KBM-7 (cell line): ENCODE measurements at places on chromosomes 12 and 14.
A peak's percentile ranks its signal among the peaks of the same experiment; 100 is the strongest.

- no peak for DNase-seq
These were observed 54.9 kb downstream of the SLC16A7 start for GRCh38 chr12:59650588-59651228.

- no peak for DNase-seq
These were observed 243.1 kb downstream of the C12orf75 start for GRCh38 chr12:105573574-105573973.

GRCh38 chr14:99734406-99735051 is 50.4 kb downstream of the CYP46A1 start:
- no peak for DNase-seq

- no peak for DNase-seq
These were observed 10.4 kb upstream of the ITPK1 start for GRCh38 chr14:93126111-93126510.

- no peak for DNase-seq
These were observed 52.5 kb downstream of the PAX9 start for GRCh38 chr14:36713960-36714703.

DNA sequence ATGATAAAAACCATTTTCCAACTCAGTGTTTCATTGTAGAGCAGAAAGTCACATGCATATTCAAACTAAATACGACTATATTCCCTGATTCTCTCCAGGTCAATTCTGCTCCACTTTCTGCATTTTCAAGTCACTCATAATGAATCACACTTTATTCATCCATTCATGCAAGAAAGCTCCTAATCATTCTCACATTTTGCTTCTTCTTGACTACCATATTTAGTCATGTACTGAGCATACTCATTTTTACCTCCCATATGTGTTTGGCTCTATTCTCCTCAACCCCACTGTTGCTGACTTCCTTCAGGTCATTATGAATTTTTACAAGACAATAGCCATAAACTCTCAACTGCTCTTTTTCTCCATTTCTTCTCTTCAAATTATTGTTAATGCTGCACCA is 43.4 kb upstream of the PIK3C2G start:
- no peak for DNase-seq

GRCh38 chr12:15599266-15600037 is 189.7 kb downstream of the EPS8 start:
- no peak for DNase-seq

DNA sequence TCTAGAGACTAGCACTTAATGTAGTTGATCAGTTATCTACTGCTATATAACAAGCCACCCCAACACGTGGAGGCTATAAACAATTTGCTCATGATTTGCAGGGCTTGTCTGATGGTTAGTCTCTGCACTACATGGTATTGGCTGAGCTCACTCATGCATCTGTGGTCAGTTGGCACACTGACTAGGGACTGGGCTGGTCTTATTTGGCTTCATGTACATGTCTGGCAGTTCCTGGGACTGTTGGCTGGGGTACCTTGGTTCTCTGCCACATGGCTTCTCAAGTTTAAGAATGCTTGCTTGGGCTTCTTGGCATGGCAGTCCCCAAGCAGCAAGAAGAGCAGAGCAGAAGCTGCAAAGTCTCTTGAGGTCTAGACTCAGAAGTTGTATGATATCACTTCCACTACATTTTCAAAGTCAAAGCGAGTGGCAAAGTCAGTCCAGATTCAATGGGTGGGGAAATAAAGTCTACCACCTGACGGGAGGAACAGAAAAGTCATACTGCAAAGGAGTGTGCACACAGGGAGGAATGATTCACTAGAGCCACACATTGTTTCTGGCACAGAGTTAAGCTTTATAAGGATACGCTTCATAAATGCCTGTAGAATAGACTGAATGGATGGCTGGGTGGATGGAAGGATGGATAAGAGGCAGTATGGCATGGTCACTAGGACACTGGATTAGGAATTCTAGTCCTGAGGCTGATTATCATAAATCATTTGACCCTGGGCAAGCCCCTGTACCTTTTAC is 44.8 kb upstream of the PTHLH start:
- no peak for DNase-seq

DNA sequence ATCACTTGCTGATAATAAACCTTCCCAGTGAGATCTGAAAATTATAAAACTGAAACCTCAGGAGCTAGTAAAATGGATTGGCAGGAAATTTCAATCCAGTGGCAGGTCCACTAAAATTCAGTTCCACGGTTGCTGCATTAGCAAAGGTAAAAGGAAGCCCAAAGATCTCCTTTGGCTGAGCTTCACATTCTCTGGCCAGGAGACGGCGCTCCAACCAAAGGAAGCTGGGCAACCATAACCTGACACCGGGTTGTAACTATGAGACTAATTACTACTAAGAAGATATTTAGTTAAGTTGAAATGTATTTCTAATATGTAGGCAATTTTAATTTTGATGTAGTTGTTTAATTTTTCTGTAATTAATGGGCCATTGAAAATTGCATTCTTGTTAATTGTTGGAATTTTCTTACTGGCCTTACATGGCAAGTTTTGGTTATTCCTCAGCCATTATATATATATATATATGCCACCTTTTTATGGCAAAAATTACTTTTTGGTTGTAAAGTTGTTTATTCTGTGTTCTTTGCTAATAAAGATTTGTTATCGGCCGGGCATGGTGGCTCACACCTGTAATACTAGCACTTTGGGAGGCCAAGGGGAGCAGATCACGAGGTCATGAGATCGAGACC is 17.0 kb downstream of the OR8S1 start:
- peak; percentile 59 for DNase-seq

- no peak for DNase-seq
These were observed 7.9 kb downstream of the EMG1 start for GRCh38 chr12:6978611-6979011.

GRCh38 chr14:59306775-59307174 is 118.3 kb downstream of the DAAM1 start:
- no peak for DNase-seq

GRCh38 chr14:21090194-21090939 is 8.1 kb downstream of the ZNF219 start:
- peak; percentile 41 for DNase-seq

GRCh38 chr12:89217472-89217871 is 134.8 kb downstream of the DUSP6 start:
- no peak for DNase-seq

GRCh38 chr12:115646210-115646609 is 631.3 kb downstream of the MED13L start:
- no peak for DNase-seq

DNA sequence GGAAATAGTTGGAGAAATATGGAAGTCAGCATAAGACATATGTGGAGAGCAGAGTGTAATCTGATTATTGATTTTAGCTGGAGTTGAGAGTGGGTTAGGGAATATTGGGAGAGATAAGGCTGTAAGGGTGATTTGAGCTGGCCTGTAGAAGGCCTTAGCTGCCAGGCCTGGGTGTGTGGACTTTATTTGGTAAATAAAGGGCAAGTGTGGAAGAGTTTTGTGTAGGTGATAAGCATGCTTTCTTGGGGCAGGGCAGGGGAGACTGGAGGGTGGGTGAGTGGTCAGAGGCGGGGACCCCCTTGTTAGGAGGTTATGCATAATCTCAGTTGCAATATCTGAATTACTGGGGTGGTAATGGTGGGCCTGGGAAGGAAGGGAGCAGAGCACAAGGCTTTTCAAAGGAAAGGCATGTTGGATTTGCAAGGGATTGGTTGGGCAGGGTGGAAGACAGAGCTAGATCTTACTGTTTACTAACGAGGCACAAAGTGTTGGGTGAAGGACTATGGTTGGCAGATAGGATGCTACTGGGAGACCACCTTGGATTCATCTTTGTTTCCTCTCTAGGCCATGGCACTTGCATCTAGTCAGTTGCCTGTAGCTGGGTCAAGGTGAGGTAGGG is 5.5 kb downstream of the KHNYN start:
- DNase-seq = no peak

GRCh38 chr14:32258336-32258993 is 55.4 kb upstream of the RNU6-8 start:
- peak; percentile 11 for DNase-seq

DNA sequence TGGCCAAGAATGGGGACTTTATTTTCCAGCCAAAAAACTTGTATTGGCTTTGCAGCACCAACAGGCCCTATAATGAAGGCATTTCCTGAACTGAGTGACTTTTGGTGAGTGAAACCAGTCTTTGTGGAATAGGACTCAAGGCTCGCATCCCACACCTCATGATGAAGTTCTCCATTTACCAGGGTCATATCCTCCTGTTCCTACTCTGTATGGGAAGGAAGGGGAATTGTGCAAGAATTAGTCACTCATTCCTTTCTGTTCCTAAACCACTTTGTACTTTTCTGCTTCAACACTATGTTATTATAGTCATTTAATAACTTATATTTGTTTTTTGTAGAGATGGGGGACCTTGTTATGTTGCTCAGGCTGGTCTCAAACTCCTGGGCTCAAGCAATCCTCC is 2.3 kb upstream of the SPATS2 start:
- DNase-seq = no peak

GRCh38 chr12:130049666-130050065 is 112.6 kb upstream of the FZD10 start:
- DNase-seq = no peak

DNA sequence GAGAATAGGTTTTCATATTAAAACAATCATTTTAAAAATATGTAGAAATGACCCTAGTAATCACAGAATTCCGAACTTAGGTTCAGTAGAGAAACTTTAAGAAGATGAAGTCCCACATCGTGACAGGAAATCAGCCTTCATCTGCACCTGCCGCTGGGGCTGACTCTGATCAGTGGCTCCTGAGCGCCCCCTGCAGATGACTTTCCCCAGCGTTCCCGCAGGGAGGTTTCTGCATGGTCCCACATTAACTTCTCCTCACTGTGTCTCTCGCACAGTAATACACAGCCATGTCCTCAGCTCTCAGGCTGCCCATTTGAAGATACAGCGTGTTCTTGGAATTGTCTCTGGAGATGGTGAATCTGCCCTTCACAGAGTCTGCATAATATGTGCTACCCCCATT is 1131.1 kb downstream of the TMEM121 start:
- no peak for DNase-seq

GRCh38 chr14:70755655-70756054 is 53.7 kb downstream of the MAP3K9 start:
- DNase-seq = no peak

- no peak for DNase-seq
These were observed 196.4 kb upstream of the FOXN3 start for GRCh38 chr14:89613260-89614008.

DNA sequence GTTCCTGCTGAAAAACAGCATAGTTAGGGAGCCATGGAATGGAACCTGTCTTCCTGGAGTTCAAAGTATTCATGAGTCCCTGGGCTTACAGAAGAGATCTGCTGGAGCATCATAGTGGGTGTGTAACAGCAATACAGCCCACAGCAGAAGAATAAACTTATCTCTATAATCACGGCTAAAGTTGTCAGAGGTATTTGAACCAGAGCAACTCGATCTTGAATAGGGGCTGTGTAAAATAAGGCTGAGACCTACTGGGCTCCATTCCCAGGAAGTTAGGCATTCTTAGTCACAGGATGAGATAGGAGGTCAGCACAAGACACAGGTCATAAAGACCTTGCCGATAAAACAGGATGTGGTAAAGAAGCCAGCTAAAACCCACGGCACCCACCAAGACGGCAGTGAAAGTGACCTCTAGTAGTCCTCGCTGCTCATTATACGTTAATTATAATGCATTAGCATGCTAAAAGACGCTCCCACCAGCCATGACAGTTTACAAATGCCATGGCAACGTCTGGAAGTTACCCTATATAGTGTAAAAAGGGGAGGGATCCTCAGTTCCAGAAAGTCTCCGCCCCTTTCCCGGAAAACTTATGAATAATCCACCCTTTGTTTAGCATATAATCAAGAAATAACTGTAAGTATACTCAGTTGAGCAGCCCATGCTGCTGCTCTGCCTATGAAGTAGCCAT is 223.4 kb downstream of the PCNX1 start:
- DNase-seq = peak; percentile 27

- DNase-seq = no peak
These were observed 5.8 kb downstream of the LRIG3 start for GRCh38 chr12:58914457-58914856.

DNA sequence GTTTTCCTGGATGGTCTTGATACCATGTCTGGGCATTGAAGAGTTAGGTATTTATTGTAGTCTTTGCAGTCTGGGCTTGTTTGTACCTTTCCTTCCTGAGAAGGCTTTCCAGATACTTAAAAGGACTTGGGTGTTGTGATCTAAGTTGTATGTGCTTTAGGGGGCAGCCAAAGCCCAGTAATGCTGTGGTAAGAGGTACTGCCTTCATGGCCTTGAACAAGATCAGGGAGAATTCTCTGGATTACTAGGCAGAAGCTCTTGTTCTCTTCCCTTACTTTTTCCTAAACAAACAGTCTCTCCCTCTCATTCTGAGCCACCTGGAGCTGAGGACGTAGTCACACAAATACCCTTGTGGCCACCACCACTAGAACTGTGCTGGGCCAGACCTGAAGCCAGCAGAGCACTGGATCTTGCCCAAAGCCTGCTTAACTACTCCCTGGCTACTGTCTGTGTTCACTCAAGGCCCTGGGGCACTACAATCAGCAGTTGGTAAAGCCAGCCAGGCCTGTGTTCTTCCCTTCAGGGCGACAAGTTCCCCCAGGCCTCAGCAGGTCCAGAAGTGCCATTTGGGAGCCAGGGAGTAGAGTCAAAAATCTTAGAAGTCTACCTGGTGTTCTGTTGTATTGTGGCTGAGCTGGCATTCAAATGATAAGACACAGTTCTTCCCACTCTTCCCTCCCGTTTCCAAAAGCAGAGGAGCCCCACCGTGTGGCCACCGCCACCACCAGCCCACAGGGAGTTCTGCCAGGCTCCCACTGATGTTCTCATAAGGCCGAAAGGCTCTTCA is 11.4 kb downstream of the PRORP start:
- DNase-seq = no peak

DNA sequence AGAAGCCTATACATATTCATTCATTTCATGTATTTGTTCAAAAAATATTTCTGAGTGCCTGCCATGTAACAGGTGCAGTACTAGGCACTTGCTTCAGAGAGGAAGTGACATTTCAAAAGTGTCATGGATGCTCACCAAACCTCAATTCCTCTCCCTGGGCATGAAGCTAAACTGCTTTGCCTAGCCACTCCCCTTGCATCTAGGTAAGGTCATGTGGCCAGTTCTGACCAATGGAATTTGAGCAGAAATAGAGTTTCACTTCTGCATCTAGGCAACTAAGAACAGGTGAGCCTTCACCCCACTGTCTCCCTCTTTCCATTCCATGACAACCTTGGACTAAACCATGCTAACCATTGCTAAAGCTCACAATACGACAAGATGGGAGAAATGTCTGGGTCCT is 27.6 kb downstream of the TC2N start:
- no peak for DNase-seq

DNA sequence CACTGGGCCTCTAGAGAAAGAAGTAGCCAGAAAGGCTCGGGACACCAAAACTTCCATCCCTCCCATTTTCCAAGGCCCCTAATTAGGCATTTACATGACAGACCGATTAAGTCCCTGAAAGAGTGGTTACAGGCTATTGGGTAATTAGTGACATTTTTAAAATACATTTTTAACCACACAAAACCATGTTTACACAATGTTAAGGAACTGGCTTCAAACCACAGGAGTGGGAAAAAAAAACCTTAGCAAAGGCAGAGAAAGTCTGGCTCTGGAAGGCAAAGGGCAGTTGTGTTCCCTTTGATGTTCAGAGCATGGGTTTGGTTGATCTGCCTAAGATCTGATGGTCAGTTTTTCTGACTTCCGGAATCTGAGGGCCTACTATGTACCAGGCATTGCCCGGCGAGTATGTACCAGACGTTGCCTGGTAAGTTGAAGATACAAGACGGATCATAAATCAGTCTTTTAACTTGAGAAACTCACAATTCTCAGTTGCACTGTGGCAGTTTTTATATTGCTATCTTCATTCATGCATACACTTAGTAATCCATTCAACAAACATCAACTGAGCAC is 576.5 kb downstream of the MED13L start:
- no peak for DNase-seq
